Thoracic aorta (tissue), 2 donors: ENCODE measurements at places on chromosomes 1 and 21. TPM values are rescaled to one million over a fixed set of nuclear protein-coding genes. Genes with fewer than 3 reads are reported as not detected.

KRTAP12-4 gene
- total RNA-seq: not detected

TMPRSS15 gene
- total RNA-seq: not detected

E2F2 gene
- 0.14 TPM for total RNA-seq

MYOM3 gene
- 1.5 TPM for total RNA-seq

HRNR gene
- not detected for total RNA-seq

PDZK1IP1 gene
- not detected for total RNA-seq

DNA sequence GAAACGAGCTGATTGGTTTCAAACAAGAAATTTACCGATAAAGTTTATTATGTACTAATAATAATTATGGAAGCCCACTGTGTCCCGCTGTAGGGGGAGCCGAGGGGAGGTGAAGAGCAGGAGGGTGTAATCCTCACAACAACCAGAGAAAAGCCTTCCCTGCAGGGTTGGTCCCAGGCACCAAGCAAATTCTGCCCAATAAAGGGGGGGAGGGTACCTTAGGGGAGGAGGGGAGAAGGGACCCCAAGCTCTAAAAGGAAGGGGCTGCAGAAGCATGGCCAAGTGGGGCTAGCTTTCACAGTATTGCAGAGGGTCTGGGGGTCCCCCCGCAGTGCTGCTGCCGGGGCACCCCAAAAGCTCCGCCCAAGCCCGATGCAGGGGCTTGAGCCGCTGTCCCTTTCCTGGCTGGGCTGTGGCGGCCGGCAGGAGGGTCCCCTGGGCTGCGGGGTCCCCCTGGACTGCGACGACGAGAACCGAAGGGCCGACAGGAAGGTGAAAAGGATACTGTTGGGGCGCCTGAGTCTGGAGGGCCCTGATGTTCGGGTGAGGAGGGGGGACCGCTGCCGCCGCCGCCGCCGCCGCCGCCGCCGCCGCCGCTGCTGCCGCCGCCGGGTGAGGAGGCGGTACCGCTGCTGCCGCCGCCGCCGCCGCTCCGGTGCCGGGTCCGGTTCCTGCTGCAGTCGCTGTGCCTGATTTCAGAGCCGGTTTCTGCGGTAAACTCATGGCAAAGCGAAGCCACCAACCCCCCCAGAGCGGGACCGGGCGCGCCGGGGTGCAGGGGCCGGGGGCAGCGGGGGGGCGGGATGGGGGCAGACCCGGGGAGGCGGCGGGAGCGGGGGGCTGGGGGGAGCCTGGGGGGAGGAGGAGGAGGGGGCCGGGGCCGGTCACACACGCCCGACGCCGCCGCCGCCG, 771 bp downstream of the EIF4G3 start:
- peak overlapping the region; percentile 87 for H3K4me3 ChIP-seq
- H3K27ac ChIP-seq: peak overlapping the region; percentile 83
- no peak for DNase-seq
- H3K27me3 ChIP-seq: no peaks in the 10 kb centered on the region
- peaks cover 7% of the 10 kb centered on the region for H3K4me1 ChIP-seq

GRCh38 chr1:37989361-37989930, 376 bp downstream of the SF3A3 start:
- H3K27ac ChIP-seq: peak overlapping the region; percentile 69
- peaks cover 21% of the 10 kb centered on the region for H3K4me1 ChIP-seq
- no peaks in the 10 kb centered on the region for H3K27me3 ChIP-seq
- H3K4me3 ChIP-seq: peak overlapping the region; percentile 94
- peaks cover 23% of the 10 kb centered on the region for H3K36me3 ChIP-seq
- DNase-seq: no peak

- H3K36me3 ChIP-seq: no peaks in the 10 kb centered on the region
- no peaks in the 10 kb centered on the region for H3K27me3 ChIP-seq
- DNase-seq: no peak
- H3K27ac ChIP-seq: peak overlapping the region; percentile 64
- peak overlapping the region; percentile 36 for H3K4me3 ChIP-seq
- H3K4me1 ChIP-seq: peaks cover 14% of the 10 kb centered on the region
Observed at GRCh38 chr1:10675813-10676212, 120.6 kb downstream of the CASZ1 start.

GRCh38 chr21:32803651-32804050, 32.1 kb upstream of the PAXBP1 start:
- no peaks in the 10 kb centered on the region for H3K27me3 ChIP-seq
- no peak overlapping the region for H3K4me3 ChIP-seq
- H3K4me1 ChIP-seq: peaks cover 4% of the 10 kb centered on the region
- no peaks in the 10 kb centered on the region for H3K36me3 ChIP-seq

GRCh38 chr1:85087659-85088407, 39.5 kb upstream of the MCOLN3 start:
- no peaks in the 10 kb centered on the region for H3K27me3 ChIP-seq
- DNase-seq: no peak
- no peak overlapping the region for H3K4me3 ChIP-seq
- no peaks in the 10 kb centered on the region for H3K36me3 ChIP-seq
- peaks cover 6% of the 10 kb centered on the region for H3K4me1 ChIP-seq

DNA sequence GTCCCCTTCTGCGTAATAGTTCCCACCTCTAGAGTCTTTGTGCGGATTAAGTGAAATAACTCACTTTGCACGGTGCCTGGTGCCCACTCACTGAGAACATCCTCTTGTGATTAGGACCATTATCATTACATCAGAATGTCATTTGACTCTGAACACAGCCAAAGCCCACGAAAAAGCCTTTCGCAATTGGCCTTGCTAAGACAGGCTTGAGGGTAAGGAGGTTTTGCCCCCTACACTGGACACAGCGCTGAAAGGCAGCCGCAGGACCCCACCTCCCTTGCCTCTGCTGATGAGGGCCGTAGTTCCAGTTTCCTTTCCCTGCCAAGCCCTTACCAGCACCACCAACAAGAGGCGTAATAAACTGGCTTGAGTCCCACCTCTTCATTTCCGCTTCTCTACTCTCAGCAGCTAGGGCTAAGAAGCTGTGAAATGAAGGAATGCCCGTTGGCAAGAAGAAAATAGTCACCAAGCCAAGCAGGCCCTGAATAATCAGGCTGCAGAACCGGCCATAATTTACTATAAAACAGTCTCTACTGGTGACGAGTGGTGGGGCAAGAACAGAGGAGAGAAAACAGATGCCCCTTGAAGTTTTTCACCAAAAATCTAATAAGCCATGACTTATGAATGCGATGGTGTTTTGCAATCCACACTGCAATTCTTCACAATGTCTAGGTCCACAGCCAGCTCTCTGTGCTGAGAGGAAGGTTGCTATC, 53.1 kb downstream of the SH3GLB1 start:
- DNase-seq: no peak
- H3K27ac ChIP-seq: peak overlapping the region; percentile 72
- H3K36me3 ChIP-seq: no peaks in the 10 kb centered on the region
- H3K4me1 ChIP-seq: peaks cover 10% of the 10 kb centered on the region
- H3K4me3 ChIP-seq: peak overlapping the region; percentile 53

GRCh38 chr1:30377230-30378002, 346.0 kb downstream of the MATN1 start:
- no peak overlapping the region for H3K4me3 ChIP-seq
- DNase-seq: no peak
- H3K27ac ChIP-seq: no peak overlapping the region
- H3K27me3 ChIP-seq: no peaks in the 10 kb centered on the region
- H3K36me3 ChIP-seq: no peaks in the 10 kb centered on the region
- H3K4me1 ChIP-seq: no peaks in the 10 kb centered on the region

- H3K4me3 ChIP-seq: no peak overlapping the region
- no peak for DNase-seq
- no peaks in the 10 kb centered on the region for H3K27me3 ChIP-seq
- no peaks in the 10 kb centered on the region for H3K36me3 ChIP-seq
- H3K4me1 ChIP-seq: peaks cover 8% of the 10 kb centered on the region
Observed at GRCh38 chr21:36850372-36850771, 116.1 kb downstream of the HLCS start.
